ENCODE measurements at places on chromosomes 6 and 20.

DNA sequence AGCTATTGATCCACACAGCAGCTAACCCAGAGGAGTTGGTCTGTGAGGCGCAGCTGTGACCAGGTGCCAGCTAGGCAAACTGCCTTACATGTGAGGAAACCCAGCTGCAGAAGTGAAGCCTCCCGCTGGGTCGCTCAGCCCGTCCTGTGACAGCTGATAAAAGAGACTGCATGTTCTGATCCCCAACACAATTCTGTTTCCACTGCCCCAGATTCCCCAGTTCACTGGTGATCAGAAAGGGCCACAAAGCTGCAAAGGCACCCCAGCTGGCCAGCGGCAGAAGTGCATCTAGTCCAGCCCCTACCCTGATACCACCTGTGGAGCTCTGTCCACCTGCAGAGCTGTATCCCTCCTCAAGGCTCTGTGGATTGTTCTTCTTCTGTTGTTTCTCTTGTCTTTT lies 64.5 kb downstream of the CTNNBL1 start:
- DNase-seq = no peak

DNA sequence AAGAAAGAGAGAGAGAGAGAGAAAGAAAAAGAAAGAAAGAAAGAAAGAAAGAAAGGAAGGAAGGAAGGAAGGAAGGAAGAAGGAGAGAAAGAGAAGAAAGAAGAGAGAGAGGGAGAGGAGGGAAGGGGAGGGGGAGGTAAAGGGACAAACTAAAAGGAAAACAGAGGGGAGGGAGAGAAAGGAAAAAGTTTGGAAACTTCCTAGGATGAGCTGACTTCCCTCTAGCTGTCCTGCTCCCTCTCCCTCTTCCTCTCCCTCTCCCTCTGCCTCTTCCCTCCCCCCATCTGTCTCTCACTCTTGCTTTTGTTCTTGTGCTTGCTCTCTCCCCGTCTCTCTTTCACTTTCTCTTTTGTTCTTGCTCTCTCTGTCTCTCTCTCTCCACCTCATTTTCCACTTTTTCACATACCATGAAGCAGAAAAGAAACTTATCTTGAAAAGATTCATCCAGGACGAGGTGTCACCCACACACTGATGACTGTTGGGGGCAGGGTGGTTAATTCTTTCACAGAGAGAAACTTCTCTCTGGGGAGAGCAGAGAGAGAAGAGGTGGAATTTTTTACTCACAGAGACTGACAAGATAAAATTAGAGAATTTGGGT lies 56.4 kb upstream of the DUSP22 start:
- no peak for DNase-seq

- DNase-seq = peak; percentile 52
Observed at GRCh38 chr20:63224412-63225081, 8.6 kb upstream of the YTHDF1 start.

DNA sequence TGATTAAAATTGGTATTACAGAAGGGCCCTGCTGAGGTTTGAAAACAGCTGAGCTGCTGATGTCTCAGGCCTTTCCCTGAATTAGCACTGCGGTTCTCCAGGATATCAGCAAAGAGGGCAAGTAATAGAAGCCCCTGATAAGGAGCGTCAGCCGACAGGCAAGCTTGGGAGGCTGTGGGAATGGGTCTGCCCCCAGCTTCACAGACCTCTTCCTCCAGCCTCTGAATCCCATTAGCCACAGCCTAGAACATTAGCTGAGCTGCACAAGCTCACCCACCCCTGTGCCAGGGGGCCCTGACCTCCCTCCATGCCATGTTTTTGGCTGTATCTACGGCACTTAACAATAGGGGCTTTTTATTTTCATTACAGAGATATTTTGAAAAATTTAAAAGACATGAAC lies 59.9 kb downstream of the VAPB start:
- no peak for DNase-seq

DNA sequence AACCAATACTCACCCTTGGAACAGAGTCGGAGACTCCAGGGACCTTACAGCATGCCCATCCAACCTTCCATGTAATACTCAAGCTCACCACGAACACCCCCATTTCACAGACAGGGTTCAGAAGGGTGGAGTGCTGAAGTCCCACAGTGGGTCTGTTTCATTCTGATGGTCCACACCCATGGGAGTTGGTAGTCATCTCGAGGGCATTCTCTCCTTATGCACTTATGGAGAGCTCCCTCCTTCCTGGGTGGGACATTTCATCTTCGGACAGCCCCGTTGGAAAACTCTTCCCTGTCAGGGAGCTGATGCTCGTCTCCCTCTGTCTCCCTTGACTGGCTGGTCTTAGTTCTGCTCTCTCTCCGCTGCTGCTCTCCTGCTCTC lies 38.9 kb downstream of the COX4I2 start:
- DNase-seq = no peak

DNA sequence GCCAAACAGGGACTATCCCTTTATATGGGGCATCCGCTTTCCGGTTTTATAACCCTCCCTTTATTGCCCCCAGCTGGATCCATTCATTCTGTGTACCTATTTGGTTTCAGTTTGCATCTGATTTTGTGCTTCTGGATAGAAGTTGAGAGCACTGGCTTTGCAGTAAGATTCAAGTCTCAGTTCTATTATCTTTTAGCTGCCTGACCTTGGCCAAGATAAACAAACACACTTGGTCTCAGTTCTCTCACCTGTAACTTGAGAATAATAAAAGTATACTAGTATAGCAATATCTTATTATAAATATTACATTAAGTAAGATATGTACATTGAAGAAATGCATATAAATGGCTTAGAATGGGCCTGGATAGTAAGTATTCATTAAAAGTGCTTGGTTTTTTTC lies 182.4 kb upstream of the TSHZ2 start:
- DNase-seq = no peak

GRCh38 chr6:129597023-129597713 lies 112.8 kb downstream of the ARHGAP18 start:
- no peak for DNase-seq

All from hepatic stellate cell (primary cell).